ENCODE measurements at places on chromosomes 6 and 20.

GRCh38 chr6:139003751-139004150 is 15.7 kb upstream of the REPS1 start:
- DNase-seq, result peak; percentile 74

DNA sequence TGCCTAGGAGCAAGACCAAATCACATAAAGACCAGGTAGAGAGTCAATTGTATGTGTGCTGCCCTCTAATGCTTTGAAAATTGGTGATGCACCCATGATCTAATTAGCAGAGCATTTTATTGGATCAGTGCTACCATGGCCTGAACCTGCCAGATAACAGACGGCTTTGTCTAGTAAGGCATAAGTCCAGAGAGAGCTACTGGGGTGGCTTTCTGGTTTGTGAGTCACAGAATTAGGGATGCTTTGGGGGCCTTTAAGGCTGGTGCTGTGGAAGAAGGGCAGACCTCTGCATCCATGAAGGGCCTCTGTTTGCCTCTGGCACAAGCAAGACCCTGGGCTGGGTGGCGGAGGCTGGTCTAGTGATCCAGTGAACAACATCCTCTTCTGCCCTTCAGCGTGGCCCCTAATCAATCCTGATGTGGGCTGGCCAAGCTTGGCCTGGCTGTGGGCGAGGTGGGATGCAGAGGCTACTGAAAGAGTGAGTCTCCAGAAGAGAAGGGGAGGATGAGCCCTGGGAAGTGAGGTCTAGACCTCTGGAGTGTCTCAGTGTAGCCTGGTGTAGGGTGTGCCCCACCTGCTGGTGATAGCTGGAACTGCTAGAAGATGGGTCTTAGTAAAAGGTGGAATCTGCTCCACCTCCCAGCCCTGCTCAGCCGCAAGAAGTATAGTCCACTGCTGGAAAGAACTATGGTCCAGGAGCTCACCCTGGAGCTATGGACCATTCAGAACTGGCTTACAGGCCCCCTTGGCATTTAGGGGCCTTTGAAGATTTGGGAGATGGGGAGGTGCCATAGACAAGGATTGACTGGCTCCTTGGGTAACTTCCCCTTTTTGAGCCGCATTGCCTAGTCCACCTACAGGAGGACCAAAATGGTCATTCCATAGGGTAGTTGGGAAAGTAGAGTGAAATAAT is 36.7 kb upstream of the AAR2 start:
- DNase-seq, result peak; percentile 89

DNA sequence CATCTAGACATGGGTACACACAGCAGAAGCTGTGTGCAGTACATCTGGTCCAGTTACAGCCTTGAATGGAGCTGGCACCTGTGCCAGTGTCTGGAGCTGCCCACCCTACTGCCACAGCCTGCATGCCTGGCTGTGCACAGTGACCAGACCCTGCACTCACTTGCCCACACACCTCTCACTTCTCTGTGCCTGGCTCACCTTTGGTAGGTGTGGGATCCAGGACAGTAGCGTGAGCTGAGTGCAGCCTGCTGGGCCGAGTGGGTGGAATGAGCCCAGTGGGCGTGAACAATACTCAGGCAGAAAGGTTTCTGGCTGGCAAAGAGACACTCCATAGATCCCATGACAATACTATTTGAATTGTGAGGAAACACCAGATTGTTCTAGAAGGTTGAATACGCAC is 839.5 kb upstream of the FLRT3 start:
- DNase-seq, result no peak

DNA sequence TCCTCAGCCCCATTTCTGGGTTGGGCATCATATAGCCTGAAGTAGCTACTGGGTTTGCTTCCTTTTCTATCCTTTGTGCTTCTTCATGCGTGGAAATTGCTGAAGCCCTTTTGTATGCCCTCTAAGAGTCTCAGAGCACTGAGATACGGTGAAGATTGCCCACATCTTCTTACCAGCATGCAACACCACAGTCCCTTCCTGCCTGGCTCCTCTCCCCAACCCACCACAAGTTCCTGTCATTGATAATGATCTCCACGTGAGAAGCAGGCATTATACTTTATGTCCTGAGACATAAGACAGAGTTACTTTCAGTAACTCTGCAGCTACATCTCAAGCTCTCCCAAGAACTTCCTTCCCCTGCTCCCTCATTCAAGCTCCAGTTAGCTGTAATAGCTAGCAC is 15.8 kb upstream of the PLCB4 start:
- no peak for DNase-seq

DNA sequence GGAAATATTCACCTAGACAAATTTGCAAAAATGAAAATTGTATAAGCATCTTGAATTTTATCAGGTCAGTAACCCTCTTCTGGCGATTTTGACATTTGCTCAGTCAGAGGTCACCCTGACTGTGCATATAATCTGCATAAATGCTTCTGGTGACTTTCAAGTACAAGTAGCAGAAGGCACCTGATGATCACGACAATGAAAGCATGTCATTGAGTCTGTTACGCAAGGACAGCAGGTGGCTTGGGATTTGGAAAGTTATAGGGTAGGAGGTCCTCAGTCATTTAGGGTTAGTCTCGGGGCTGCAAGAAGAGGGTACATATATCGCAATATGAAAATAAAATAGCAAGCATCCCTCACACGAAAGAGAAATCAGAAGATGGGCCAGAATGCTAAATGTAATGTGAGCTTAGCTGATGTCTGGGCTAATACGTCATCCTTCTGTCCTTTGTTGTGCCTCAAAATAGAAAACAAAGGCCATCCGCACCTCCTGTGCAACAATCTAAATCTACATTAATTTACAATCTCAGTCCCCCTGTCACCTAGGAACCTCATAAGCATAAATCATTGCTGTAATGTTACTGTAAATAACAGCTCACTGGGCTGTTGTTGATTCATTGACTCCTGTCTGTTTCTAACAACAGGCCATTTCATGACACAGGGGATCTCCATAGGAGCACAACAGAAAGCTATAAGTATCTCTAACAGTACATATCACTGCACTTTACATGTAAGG is 155.2 kb upstream of the RSPO3 start:
- DNase-seq, result no peak

Data from KBM-7 (cell line).